ENCODE measurements at places on chromosomes 16 and 17.

DNA sequence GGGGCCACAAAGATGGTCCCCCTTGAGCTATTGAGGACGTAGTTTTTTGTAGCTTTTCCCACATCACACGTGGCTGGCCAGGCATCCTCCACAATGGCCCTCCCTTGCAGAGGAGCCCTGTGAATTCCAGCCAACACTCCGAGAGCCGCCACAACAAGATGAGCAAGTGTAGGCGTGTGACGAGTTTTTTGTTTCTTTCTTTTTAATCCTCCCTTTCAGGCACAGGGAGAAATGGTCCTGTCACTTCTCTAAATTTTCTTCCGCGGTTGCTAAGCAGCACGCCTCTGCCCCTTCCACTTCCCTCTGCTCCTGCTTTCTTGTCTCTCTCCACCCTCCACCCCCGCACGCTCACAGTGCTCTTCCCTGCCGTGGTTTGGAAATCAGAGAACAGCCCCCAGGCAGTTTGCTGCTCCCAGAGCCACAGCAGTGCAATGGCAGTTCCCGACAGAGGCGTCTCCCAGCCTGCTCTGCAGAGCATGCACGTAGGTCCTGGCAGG is 68.0 kb upstream of the MRTFB start:
- DNase-seq = peak; percentile 14

GRCh38 chr17:74351552-74352210 is 10.0 kb downstream of the BTBD17 start:
- DNase-seq = no peak

DNA sequence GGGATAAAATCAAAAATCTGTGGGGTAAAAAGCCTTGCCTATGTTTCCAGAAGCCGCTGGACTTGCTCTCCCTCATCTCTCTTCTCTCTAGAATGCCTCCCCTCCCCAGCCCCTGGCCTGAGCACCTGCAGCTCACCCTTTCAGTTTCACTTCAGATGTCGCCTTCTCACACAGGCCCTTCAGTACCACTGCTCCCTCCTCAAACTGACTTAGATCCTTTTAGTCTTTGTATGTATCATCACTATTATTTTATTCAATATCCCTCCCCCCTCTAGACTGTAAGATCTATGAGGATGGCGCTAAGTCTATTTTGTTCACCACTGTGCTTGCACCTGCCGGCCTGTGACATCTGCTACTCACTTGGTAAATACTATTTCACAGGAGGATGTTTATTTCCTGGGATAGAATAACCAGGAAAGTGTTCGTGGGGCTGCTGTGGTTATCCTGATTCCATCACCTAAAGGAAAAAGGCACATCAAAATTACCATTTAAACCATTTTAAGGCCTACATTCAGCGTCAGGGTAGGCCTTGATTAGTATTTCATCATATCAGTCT is 122.3 kb downstream of the MRTFB start:
- no peak for DNase-seq

DNA sequence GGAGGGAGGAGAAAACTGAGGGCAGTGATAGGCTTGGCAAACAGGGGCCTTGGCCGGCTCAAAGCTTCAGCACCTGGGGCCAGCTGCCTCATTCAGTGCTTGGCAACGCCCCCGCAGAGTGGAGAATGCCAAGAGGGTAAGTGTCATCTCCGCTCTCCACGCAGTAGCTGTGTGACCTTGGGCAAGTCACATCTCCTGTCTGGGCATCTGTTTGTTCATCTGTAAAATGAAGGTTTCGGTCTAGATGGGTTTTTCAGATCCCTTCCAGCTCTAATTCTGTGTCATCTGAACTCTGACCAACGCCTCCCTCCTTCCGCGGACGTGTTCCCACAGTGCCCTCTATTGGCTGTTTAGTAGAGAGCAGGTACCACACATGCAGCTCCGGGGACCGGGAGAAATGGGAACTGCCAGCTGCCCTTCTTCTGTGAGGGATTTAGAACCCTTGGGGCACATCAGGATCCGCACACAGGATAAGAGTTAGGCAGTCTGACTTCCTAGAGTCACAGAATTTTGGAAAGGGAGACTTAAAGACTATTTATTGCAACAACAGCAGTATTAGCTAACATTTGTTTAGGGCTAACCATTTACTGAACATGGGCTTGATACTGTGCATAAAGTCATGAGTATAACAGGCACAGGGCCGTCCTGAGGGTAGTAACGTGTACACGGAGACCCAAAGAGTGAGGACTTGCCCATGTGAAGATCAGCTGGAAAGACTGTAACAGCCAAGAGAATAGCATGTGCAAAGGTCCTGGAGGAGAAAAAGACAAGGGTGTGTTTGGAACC is 26.8 kb downstream of the GP2 start:
- DNase-seq = no peak

GRCh38 chr17:41322094-41322902 is 6.8 kb upstream of the KRTAP17-1 start:
- no peak for DNase-seq

DNA sequence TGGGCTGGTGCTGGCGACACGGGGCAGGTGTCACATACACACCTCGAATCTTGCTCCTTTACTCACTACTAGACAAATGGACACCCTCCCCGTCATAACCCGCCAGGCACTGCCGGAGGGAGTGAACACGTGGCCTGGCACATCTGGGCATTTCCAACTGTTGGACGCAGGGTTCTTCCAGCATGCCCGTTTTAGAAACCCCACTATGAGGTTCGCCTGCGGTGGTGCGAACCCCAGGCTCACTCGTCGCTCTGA is 6.8 kb upstream of the CEP131 start:
- DNase-seq = no peak

GRCh38 chr17:80024206-80024972 is 11.3 kb downstream of the TBC1D16 start:
- DNase-seq = no peak

- no peak for DNase-seq
Observed at GRCh38 chr17:6530324-6530920, 25.9 kb downstream of the PITPNM3 start.

GRCh38 chr16:19810817-19811731 is 73.6 kb downstream of the GPRC5B start:
- peak; percentile 28 for DNase-seq

DNA sequence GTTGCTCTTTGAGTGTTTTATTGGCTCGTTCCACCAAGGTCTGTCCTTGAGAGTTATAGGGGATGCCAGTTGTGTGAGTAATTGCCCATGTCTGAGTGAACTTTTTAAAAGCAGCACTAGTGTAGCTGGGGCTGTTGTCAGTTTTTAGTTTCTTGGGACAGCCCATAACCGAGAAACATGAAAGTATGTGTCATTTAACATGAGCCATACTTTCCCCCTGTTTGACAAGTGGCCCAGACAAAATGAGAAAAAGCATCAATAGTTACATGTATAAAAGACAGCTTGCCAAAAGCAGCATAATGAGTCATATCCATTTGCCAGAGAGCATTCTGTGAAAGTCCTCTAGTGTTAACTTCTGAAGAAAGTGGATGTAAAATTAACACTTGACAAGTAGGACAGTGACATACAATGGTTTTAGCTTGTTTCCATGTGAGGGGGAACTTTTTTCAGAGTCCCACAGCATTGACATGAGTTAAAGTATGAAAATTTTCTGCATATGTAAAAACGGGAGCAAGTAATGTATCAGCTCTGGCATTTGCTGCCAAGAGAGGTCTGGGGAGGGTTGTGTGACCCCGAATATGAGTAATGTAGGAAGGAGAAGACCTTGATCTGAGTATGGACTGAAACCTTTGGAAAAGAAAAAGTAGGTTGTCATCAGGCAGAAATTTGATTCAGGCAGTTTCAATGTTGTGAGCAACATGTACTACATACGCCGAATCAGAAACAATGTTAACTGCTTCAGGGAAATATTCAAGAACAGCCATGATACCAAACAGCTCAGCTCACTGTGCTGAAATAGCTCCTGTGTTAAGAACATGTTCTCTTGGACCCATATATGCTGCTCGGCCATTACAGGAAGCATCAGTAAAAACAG is 56.8 kb upstream of the ARL4D start:
- DNase-seq = peak; percentile 50

- no peak for DNase-seq
Observed at GRCh38 chr16:88330971-88331890, 51.5 kb upstream of the ZNF469 start.

DNA sequence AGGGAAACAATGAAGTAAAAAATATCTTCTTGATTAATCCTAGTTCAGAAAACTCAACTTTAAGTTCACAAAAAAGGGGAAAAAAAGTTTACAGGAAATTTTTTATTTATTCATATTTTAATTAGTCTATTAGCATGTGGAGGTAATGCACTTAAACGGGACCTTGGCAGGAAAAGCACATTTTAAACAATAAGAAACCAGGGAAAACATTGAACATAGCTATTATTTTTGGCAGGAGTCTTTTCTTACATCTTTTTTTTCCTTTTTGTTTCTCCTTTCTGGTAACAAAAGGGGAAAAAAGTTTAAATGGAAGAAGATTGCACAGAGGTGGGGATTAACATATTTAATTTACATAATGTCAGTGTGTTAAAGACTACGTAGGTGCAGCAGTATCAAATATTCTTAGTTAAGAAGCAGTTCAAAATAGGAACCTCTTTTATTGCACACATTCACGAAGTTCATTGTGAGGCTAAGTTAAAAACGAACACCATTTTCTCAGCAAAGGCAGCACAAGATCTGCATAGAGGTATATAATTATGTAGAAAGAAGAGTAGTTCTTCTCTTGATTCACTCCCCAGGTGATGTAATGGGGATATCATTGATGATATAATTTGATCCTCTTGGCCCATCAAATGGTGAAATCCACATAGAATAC is 940.5 kb downstream of the CDH11 start:
- no peak for DNase-seq

GRCh38 chr17:41434415-41434814 is 6.4 kb downstream of the KRT38 start:
- no peak for DNase-seq

Measured in T1000 (cell line).